ENCODE measurements at places on chromosomes 4 and X. TPM values are rescaled to one million over a fixed set of nuclear protein-coding genes. Genes with fewer than 3 reads are reported as not detected.

TLR2 gene
- 0.23 TPM for total RNA-seq

EGF gene
- total RNA-seq: not detected

BMX gene
- total RNA-seq: not detected

COL25A1 gene
- total RNA-seq: not detected

GLOD5 gene
- total RNA-seq: not detected

HHIP gene
- total RNA-seq: not detected

PAK3 gene
- 0.15 TPM for total RNA-seq
